Lung (tissue), 17 donors: ENCODE measurements at places on chromosomes 1 and 21. TPM values are rescaled to one million over a fixed set of nuclear protein-coding genes. Genes with fewer than 3 reads are reported as not detected.
A peak's percentile ranks its signal among the peaks of the same experiment; 100 is the strongest.

Gene MYBPH
- total RNA-seq = not detected

Gene LHX8
- not detected for total RNA-seq

Gene OR2T35
- not detected for total RNA-seq

Gene GPATCH2
- total RNA-seq = 31.0 TPM

DNA sequence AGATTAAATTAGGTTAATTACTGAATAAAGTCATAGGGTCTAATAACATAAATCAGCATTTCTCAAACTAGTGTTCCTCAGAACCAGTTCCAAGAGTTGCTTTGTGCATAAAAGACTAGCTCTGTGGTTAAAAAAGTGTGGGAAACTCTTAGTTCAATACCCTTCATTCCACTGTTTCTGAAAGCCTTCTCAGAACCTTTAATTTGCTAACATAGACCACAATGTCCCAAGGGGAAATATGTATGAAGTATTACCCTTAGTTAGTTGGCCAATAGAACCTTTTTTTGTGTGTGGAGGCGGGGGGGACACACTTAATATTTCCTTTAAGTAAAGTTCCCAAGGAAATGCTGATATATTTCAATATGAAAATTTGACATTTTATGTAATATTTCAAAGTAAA, 20.4 kb downstream of the ODF2L start:
- no peak for DNase-seq

GRCh38 chr1:96632045-96632664, 89.4 kb upstream of the PTBP2 start:
- DNase-seq = no peak

- DNase-seq = no peak
Measured at GRCh38 chr1:82848043-82848442, 1047.3 kb downstream of the ADGRL2 start.

- DNase-seq = no peak
Measured at GRCh38 chr1:194908643-194909042, 1699.6 kb downstream of the KCNT2 start.

GRCh38 chr1:109787845-109788601, 24.3 kb upstream of the EPS8L3 start:
- no peak for DNase-seq

DNA sequence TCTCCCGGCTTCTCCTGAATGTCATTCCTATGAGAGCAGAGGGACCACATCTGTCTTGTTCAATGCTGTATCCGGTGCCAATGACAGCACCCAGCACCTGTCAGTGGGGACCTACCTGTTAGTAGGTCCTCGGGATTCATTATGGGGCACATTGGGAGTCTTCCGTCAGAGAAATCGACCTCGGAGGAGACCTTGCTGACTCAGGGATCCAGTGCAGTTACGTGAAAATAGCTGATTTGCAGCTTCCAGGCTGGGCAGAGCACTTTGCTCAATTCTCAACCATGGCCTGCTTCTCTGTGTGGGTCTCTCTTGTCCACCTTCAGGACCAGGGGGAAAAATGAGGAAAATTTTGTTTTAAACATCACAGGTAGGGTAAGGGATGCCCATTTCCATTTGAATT, 130.2 kb downstream of the PRDM2 start:
- DNase-seq = no peak

GRCh38 chr21:14814991-14815390, 249.8 kb downstream of the NRIP1 start:
- DNase-seq = no peak

DNA sequence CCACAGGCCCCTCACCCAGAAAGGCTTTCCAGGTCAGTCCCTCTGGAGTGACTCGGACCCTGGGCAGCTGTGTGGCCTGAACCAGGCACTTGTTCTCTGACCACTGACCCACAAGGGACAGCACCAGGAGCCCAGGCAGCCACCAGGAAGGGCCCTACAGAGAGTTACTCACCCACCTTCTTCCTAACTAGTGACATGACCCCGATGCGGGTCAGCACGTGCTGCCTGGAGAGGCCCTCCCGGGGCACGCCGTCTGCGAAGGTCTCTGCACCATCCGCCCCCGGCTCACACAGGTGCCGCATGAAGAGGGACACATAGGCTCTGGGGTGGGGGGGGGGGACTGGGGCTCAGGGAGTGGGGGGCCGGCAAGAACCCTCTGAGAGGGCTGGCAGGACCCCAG, 55.8 kb downstream of the CHD5 start:
- no peak for DNase-seq

GRCh38 chr1:43776043-43776761, 68.9 kb downstream of the ST3GAL3 start:
- no peak for DNase-seq

- DNase-seq = no peak
Measured at GRCh38 chr1:206728697-206728987, 41.9 kb upstream of the IL19 start.

DNA sequence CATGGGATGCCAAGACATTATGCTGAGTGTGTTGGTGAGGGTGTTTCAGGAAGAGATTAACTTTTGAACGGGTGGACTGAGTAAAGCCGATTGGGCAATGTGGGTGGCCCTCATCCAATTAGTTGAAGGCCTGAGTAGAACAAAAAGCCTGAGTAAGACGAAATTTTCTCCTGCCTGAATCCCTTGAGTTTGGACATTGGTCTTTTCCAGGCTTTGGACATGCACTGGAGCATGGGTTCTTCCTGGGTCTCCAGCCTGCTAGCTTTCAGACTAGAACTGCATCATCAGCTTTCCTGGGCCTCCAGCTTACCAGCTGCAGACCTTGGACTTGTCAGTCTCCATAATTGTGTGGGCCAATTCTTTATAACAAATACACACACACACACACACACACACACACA, 63.6 kb downstream of the NIBAN1 start:
- DNase-seq = no peak

DNA sequence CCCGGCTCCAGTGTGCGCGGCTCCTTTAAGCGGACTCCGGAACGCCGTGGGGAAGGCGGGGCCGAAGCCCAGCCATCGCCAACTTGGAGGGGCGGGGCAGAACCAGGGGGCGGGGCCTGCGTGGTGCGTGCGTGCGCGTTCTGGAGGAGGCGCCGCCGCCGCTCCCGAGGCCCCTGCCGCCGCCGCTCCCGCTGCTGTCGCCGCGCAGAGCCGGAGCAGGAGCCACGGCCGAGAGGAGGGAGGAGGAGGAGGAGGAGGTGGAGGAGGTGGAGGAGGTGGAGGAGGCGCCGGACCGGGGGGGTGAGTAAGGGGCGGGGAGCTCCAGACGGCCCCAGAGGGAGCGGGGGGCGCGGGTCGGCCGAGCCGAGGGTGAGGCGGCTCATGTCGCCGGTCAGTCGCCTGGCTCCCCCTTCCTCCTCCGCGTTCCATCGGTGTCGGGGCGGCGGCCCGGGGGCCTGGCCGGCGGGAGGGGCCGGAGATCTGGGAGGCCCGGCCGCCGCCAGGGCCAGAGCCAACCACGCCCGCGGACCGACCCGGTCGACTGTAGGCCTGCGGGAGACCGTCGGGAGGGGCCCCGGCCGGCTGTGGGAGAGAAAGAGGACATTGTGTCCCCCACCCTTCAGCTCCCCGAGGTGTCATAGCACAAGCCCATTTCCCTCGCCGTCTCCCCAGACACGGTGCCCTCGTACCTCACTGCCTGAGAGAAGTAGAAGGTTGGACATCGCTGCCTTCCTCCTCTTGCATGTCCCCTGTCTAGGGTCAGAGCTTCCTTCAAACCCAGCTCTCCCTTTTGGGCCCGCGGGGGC, at the start of gene RAP1A:
TSS of gene RAP1A (plus strand) at position 155 of the 806 bp plus-strand sequence. CDS start 71,572 bp downstream, outside the sequence.
- DNase-seq = peak; percentile 96

GRCh38 chr1:234102583-234102982, 198.1 kb downstream of the SLC35F3 start:
- peak; percentile 44 for DNase-seq

GRCh38 chr1:101849356-101849755, 147.4 kb downstream of the OLFM3 start:
- DNase-seq = no peak

DNA sequence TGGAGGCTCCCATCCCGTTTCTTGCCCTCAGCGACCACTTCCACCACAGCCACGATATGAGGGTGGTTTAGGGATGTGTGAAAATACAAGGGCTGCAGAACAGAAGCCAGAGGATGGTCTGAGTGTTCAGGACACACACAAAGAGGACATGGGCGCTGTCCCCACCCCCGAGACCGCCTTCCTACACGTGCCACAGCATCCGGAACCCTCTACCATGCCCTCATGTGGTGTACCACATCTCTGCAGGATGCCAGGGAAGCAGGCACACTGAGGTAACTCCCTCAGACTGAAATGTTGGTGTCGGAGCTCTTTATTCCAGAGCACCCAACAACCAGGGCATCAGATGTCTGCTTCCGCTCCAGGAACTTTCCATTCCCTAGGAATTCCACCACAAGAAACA, 23.1 kb downstream of the NPHP4 start:
- DNase-seq = no peak
